ENCODE measurements at places on chromosomes 16 and 17.

- DNase-seq = no peak
Measured at GRCh38 chr17:22310717-22311686, 618.7 kb downstream of the KCNJ18 start.

DNA sequence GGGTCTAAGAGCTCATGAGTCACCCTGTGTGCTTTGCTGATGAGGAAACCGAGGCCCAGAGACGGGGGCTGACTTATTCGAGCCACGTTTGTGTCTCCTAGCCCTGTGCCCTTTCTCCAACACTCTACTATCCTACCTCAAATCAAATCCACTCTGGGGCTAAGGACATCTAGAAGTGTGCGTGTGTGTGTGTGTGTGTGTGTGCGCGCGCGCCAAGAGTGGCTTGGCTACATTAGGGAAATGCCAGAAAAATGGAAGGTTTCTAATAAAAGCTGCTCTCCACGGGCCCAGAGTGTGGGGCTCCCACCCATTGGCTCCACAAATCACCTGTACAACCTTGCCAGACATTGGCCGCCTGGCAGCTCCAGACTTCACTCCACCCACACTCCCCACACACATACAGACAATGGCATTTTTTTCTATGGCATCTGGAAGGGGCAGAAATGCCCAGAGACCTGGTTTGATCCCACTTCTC, 30.3 kb upstream of the PHOSPHO1 start:
- DNase-seq = no peak

DNA sequence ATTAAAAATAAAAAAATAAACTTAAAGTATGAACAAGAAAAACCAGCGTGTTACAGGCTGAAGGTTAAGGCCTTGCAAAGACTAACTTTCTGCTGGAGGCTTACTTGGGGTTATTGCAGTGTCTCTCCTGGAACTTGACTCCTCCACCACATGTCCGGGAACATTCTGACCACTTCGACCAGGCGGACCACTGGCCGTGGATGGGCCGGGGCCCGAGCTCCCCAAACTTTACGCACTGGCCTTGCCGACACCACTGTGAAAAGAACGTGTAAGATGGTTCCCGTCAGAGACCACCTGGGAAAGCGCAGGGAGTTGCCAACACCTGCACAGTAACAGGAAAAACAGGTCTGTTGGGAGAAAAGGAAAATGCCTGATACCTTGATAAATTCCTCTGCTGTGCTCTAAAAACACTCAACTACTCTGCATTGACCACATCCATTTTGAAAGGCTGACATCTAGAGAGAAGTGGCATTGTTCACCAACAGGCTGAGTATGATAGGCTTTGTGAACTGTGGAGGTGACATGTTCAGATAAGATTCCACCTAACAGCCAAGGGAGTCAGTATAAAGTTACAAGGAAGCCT, 99.1 kb downstream of the ADAMTS18 start:
- DNase-seq = no peak

GRCh38 chr16:84302111-84302954, 7.7 kb downstream of the WFDC1 start:
- no peak for DNase-seq

- DNase-seq = no peak
Measured at GRCh38 chr17:59464246-59464645, 101.2 kb upstream of the DHX40 start.

DNA sequence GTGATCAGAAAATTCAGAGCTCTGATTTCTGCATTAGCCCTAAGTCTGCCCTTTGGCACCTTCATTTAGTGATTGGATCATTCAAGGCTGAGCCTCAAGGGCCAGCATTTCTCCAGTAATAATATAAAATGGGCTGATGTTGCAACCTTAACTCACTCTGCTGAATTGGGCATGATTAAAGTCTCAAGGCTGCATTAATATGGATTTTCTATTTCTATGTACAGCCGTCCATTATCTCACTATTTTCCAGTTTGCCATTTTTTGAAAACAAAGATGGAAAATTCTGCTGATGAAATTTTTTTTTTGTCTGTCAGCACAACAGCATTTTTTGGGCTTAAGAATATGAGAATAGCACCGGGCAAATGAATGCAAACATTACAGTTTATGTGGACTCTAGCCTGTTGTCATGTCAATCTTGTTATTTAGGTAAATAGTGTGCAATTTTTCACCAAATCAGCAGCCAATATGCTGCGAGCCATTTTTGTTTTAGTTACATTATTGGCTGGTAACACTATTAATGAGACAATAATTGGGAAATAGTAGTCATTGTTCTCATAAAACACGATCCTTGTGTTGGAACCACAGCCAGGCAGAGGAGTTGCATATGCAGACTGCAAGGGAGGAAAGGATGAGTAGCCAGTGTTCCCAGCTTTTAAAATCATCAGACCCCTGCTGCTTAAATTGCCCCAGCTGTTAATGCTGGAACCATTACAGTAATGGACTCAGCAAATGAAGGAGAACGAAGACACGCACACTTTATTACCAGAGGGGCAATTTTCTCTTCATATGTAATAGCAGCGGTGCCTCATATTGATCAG, 10.5 kb downstream of the FTO start:
- no peak for DNase-seq

DNA sequence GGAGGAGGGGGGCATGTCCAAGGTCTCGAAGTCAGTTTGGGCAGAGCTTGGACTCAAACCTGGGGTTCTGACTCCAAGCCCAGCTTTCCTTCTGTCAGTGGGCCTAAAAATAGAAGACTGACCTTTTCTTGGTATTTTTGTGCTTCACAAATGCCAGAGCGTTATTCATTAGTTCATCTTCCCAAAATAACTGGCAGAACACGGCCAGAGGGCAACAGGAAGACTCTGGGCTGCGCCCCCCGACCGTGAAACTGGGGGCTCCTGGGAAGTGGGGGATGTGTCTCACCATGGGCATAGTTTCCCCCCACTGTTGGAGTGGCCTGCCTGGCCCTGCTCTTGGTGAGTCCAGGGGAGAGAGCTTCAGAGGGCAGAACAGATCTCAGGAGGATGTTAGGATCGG, 94.0 kb downstream of the SOCS1 start:
- no peak for DNase-seq

DNA sequence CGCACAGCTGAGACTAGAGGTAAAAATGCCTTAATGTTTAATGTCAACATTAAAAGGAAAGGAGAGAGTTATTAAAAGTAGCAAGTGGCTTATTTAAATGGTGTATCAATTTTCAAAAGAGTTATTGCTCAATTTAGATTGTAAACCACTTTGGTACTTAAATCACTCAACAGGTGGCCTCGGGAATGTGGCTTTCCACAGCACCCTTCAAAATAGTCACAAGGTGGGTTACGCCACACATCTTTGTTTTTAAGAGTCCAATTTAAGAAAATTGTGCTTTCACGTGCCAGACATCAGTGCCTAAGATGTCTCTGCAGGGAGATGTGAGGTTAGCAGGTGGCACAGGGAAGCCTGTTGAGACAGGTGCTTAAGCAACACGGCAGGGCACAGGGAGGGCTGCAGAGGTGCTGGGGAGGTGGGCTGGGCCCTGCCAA, 27.5 kb upstream of the ADCY7 start:
- no peak for DNase-seq

DNA sequence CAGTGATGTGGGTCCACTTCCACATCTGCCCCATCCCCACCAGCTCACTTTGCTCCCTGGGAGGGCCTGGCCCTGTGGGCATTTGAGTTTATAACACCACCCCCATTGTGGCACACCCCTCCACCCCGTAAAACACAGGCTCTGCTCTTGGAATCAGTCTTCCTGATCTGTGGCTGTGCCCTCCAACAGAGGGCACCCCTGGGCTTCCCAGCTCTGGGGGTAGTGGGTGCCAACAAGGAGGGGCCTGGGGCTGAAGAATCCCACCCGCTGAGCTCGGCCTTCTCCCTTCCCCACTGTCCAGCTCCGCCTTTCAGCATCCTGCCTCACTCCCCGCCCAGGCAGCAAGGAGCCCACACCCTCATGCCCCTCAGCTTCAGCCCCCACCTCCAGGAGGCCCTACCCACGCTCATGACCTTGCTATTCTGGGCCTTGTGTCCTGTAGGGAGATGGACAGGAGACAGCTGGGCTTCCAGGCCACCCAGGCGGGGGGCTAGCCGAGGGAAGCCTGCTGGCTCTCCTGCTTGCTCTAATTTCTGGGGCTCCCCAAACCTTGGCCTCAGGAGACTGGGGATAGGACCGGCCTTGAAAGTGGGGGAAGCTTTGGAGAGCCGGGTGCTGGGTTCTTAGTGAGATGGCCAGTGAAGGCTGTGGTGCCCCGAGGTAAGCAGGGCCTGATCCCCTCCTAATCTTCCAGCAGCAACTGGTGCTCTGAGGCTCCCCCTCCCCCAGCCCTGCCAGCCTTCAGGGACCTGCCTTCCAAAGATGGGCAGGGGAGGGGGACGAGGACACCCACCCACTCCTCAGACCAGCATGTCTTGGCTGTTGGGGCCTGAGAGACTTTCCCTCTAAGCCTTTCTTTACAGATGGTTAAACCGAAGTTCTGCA, 2.9 kb upstream of the ATP2A1 start:
- DNase-seq = no peak

DNA sequence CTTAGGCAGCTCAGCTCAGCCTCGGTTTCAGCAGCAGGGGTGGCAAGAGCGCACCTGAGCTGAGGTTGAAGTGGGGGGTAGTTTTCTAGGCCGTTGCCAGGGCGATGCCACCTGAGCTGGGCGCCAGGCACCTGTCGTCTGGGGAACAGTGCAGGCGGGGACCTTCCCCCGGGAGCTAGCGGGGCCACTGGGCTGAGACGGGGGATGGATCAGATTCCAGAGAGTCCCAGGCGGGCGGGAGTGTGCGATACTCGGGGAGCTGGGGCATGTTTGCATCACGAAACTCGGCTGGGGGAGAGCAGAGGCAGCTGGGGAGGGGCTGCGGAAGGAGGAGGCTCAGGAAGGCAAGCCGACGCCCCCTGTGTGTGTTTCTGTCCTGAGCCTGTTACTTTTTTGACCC, 477 bp upstream of the CLDN9 start:
- DNase-seq = no peak

DNA sequence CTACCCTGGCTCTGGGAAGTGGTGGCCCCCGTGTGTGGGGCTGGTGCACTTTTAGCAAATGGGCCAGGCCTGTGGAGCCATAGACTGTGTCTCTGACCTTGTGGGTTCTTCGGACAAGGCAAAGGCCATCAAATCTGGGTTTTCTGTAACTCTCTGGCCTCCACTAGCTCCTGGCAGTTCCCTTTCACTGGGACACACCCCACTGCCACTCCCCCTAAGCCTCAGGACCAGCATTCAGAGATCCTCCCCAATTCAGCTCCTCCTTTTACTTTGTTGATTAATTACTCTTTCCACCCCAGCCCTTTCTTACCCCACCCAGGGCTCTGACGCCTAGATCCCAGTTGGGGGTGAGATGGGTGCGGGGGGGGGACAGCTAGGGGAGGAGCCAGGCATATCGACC, 53.9 kb upstream of the IRX3 start:
- no peak for DNase-seq

DNA sequence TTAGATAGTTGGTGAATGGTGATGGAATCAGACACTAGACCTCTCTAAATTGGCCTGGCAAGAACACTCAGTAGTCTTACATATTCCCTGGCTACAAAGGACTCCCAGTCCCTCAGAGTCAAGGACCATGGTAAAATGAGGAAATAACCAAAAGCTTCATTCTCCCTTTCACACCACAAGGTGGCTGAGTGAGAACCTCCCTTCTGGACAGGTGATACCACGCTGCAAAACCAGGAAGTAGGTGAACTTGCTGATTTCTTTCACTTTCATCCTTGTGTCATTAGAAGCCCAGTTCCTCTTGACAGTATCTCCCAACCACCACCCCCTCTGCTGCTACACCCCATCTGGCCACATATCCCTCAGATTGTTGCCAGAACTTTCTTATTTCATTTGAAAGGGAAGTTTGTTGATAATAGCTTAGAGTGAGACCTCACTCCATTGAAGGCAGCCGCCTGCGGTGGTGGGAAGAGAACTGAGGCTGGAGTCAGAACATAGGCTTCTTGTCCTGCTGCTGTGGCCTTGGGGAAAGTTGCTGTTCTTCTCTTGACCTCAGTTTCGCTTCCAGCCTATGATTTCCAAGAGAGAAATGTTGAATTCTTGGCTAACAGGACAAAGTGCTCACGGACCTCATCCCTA, 290.6 kb upstream of the CCL2 start:
- DNase-seq = peak; percentile 32

DNA sequence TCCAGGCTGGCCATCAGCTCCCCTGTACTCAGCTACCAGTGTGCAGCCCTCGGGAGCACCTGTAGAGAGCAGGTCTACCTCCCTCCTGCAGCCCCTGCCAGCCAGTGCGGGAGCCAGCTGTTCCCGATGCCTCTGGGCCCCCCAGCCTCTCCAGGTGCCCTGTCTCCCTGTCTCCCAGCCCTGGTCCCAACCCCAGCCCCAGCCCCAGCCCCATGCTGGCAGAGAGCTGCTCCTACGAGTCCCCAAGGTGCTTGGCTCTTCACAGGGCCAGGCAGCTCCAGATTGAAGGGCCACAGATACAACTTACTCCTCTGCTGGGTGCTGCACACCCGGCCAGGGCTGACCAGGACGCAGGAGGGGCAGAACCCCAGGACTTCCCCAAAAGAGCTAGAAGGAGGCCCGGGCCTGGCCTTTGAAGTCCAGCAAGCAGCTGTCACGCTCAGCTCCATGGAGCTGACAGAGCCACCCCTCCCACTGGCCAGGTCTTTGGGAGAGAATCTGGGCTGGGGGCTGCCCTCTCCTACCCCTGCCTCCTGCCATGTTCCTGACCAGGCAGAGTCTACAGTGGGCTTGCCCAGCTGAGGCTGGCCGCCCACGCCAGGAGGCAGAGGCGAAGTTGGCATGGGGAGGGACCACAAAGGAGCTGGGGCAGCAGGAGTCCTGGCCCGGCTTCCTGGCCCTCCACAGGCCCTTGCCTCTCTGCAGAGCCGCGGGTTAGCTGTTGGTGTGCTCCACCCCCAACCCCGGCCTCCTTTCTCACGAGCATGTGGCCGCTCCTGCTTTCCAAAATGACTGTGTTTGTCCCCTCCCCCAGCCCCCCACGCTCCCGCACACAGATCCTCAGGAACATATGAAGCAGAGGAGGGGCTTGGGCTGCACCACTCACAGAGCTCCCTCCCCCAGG, 9.5 kb upstream of the ADAM11 start:
- no peak for DNase-seq

DNA sequence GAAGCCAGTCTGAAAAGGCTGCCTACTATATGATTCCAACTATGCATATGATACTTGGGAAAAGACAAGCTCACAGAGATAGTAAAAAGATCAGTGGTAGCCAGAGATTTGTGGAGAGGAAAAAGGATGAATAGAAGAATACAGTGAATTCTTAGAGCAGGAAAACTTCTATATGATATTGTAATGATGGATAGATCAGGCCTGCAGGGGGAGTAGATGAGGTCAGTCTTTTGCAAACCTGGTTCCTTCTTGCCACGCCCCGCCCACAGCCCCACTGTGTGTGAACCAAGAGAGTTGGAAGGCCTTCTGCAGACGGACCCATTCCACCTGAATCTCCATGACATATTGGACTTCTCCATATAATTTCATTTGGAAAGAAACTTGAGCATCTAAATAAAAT, 761 bp upstream of the CCL8 start:
- peak; percentile 19 for DNase-seq

DNA sequence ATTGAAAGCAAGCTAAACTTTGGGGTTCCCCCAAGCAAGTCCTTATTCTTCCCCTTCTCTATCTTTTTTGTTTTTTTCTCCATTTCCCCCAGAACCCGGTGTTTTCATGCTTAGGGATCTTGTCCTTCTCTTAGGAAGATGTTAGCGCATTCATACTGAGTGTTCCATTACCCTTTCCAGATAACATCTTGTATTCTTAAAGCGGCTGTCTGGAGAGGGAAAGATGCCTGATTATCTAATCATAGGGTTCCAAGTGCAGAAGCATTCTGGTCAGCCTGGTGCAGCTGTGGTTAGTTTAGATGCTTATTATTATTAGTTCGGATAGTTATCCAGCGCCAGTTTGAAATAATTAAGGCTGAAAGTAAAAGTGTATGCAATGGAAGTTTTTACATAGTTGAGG, 2.0 kb downstream of the TOM1L1 start:
- no peak for DNase-seq
